Glutamatergic neuron (in vitro differentiated cells): ENCODE measurements at places on chromosomes 6 and 20. TPM values are rescaled to one million over a fixed set of nuclear protein-coding genes. Genes with fewer than 3 reads are reported as not detected.

Gene KIFC1
- 14.8 TPM for total RNA-seq

Gene LHFPL5
- total RNA-seq = 1.7 TPM

Gene ANGPT4
- 0.22 TPM for total RNA-seq

- H3K4me3 ChIP-seq = no peak overlapping the region
- no peaks in the 10 kb centered on the region for H3K36me3 ChIP-seq
- H3K27me3 ChIP-seq = no peaks in the 10 kb centered on the region
- H3K4me1 ChIP-seq = peaks cover 8% of the 10 kb centered on the region
- peak overlapping the region; percentile 84 for H3K27ac ChIP-seq
- no peak for DNase-seq
Observed at GRCh38 chr6:50112981-50113857, 63.5 kb upstream of the DEFB112 start.

GRCh38 chr6:164507206-164507940, 802.0 kb downstream of the C6orf118 start:
- no peak overlapping the region for H3K27ac ChIP-seq
- no peak for DNase-seq
- H3K4me3 ChIP-seq = no peak overlapping the region
- H3K27me3 ChIP-seq = no peaks in the 10 kb centered on the region

GRCh38 chr20:60007464-60007863, 49.2 kb downstream of the CDH26 start:
- peaks cover 2% of the 10 kb centered on the region for H3K27me3 ChIP-seq
- H3K4me1 ChIP-seq = no peaks in the 10 kb centered on the region
- no peak overlapping the region for H3K27ac ChIP-seq
- no peak for DNase-seq

Gene GNAS-AS1
- total RNA-seq = 11.7 TPM

Gene MED20
- total RNA-seq = 30.9 TPM

DNA sequence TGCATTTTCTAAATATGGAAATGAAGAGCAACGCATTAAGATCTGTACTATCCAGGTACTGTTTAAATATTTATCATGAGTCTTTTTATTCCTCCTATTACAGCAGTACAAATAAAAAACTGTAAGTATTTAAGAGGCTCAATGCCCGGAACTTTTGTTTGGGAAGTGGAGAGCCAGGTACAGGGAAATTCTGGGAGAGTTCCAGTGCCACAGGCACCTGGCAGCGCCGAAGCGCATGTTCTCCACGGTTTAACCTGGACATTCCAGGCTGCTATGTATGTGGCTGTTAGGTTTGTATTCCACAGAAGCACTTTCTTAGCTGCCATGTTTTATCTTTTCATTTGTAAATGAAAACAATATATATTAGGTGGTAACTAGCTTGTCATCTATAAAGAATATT, 81.7 kb downstream of the PREP start:
- H3K27ac ChIP-seq = peak overlapping the region; percentile 95
- H3K4me3 ChIP-seq = no peak overlapping the region
- DNase-seq = no peak
- H3K36me3 ChIP-seq = peaks cover 14% of the 10 kb centered on the region

DNA sequence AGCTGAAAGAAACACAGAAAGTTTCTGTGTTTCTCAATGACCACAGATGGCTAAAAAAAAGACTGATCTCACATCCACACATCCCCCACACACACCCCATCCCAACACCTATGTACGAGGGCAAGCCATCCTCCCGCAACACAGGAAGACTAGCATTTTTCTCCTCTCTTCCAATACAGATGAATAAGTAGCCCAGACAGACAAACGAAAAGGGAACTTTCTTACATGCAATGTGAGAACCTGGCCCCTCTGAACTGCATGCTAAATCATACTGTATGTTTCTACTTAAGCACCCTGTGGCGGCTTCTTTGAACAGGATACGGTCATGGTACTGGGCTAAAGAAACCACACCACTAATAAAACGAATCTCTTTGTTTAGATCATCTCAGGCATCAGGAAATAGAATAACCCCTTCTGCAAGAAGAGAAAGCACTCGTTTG, 116.2 kb downstream of the GMDS start:
- H3K4me1 ChIP-seq = no peaks in the 10 kb centered on the region
- H3K27ac ChIP-seq = no peak overlapping the region
- DNase-seq = no peak
- no peaks in the 10 kb centered on the region for H3K27me3 ChIP-seq
- H3K36me3 ChIP-seq = no peaks in the 10 kb centered on the region
- no peak overlapping the region for H3K4me3 ChIP-seq

- no peak overlapping the region for H3K27ac ChIP-seq
- peaks cover 29% of the 10 kb centered on the region for H3K27me3 ChIP-seq
- peaks cover 14% of the 10 kb centered on the region for H3K36me3 ChIP-seq
Observed at GRCh38 chr20:64093013-64093503, 8.9 kb upstream of the LKAAEAR1 start.
